ENCODE measurements at places on chromosomes 12 and 14.

DNA sequence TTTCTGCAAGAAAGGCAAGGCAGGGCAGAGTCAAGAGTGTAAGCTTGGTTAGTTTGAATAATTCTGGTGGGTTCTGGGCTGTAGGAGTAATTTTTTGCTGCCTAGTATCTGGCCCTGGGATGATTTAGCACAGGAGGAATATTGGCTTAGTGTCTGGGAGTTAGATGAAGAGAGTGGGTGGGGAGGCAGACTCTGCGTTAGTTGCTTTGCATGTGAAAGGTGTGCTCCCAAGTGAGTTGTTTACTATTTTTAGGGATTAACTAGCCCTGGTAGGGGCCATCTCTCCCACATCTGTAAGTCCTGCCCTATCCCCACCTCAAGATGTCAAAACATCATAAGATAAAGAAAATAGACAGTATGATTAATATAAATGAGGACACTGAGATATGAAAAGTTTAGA lies 249.7 kb downstream of the LRIG3 start:
- no peak for DNase-seq

DNA sequence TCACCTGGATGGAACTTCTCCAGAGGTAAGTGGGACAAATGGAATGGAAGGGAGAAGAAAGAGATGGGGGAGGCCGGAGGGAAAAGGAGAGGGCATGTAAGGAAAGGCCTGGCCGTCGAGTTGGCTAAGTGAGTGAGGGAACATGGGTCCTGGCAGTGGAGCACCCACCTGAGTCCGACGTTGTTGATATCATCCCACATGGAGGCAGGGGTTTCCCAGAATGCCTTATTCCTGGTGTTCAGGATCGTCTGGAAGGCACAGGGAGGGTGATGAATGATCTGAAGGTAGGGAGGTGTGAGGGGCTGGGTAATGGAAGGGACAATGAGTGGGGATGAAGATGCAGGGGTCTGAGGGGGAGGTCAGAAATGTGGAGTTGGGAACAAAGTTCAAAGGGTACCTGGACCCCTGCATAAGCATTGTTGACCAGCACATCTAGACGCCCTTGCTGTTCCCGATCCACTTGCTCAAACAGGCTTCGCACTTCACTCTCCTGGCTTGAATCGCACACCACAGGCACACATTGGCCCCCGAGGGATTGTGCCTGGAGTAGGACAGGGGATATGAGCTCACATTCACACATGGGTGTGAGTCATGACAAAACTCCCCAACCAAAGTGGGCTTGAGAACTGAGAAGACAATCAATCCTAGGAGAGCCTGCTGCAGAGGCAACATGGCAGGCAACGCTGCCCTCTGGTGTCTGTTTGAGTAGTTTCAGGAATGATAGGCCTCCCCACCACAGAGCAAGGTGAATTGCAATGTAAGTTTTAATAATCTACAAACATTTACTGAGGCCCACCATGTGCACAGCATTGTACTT lies 3.0 kb downstream of the DHRS1 start:
- peak; percentile 75 for DNase-seq

DNA sequence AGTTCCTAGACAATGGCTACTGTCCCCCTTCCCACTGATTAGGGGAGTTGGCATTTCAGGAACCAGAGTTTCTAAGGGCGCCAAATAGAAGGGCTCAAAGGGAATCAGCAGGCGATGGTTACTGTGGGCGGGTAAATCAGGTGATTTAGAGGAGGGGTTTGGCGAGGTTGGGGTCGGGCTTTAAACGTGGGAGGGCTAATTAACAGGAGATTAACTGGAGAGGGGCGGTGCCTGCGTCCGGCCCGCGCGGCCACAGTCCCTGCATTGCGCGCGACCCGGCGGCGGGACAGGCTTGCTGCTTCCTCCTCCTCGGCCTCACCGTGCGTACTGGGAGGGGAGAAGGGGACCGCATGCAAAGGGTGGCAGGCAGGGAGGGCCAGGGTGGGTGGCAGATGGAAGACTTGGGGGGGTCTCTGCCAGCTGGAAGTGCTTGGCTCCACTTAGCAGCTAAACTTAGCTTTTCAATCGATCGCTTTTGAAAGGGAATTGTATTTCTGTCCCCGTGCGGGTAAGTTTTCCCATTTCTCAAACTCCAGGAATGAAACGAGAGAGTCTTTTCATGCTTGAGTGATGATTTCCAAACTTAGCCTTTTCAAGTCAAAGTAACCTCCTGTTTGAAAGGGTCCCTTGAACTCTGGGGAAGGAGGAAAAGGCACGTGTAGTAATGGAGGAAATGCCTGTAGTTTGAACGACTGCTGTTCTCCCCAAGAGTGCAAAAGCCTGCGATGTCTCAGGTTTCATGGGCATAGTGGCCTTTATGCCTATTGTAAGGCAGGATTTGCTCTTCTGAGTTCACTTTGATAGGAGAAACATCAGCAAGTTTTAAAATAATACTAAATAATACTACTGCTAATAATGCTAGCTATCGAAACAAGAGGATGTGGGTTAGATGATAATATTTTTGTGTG lies at the start of gene MGST1:
Gene MGST1 (plus strand): TSS at position 255 of the 908 bp plus-strand sequence. CDS start 6,608 bp downstream, outside the sequence.
- peak; percentile 85 for DNase-seq

DNA sequence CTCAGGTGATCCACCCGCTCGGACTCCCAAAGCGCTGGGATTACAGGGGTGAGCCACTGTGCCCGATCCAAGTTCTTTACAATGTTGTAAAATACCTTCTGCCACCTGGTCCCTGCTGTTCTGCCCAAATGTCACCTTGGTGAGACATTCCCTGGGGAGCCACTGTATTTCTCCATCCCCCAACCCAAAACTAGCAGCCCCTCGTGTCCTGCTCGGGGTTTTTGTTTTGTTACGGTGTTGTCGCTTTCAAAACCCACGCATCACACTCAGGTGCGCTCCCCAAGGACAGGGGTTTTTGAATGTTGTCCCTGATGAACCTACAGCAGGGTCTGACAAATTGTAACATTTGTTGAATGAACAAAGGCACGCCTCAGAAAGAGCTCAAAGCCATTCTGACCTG lies 37.4 kb downstream of the CAMKK2 start:
- no peak for DNase-seq

DNA sequence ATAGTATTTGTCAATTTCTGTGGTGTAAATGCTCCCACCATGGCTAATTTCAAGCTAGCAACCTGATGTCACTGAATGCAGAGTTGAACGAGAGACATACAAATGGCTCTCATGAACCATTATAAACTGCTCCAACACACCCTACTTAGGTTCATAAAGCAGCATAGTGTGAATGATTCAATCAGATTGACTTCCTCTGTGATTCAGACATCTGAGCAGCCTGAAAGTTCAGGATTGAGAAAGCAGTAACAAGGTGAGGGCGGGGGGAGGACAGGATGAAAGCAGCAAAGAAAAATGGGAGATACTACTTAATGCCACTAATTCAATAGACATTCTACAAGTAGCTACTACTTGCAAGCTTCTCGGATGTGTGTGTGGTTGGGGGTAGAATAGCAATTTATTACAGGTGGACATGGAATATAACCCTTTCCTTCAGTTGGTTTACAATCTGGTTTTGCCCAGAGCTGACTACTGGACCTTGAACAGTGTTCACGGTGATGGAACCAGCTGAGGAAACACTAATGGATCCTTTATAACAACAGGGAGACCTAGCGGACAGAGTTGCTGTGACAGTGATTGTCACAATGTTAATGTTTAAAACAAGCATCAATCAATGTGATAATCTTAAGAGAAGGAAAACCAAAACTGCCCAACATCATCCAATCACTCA lies 52.5 kb upstream of the PELI2 start:
- no peak for DNase-seq

- no peak for DNase-seq
Measured at GRCh38 chr12:119369907-119370546, 35.5 kb downstream of the CCDC60 start.

DNA sequence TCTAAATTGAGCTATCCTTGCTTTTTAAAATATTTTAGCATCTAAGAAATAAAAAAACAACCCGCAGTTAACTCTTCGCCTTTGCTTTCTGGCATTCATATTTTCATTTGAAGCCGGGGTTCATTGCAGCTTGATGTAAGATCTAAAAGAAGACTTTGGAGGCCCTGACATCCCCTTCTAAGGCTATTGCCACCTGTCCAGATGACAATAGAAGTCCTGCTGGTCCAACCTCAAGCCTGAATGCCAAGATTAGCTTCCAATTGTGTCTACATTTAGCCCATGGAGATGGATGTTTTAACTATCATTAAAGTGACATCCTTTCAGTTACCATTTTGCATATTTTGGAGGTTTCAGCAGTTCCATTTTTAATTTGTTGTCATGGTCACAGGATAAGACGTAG lies 51.6 kb upstream of the ATP2A2 start:
- DNase-seq = no peak

- DNase-seq = no peak
Measured at GRCh38 chr14:91919814-91920213, 27.7 kb downstream of the FBLN5 start.

DNA sequence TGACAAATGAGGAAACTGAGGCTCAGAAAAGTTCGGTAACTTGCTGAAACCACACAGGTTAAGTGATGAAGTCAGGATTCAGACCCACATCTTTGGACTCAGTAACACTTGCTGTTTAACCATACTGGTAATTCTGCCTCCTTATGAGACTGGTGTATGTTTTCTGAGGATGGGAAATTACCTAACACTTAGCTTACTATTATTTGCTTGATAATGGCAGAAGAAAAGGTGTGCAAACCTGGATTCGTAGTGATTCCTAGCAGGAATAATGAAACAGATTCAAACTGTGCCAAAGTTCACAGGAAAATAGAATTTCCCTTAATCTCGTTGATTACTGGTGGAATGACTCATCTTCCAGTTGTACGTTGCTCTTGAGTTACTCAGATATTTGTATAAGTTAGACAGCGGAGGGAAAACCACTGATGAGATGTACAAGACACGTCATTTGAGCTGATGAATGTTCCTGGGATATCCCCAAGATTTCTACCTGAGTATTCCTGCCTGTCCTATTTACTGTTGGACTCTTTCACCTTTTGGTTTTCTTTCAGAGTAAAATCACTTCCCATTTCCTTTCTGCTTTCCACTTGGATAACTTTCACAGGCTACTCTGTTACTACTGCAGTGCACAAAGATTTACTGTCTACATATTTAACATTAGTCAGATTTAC lies 37.5 kb downstream of the PRORP start:
- DNase-seq = no peak

DNA sequence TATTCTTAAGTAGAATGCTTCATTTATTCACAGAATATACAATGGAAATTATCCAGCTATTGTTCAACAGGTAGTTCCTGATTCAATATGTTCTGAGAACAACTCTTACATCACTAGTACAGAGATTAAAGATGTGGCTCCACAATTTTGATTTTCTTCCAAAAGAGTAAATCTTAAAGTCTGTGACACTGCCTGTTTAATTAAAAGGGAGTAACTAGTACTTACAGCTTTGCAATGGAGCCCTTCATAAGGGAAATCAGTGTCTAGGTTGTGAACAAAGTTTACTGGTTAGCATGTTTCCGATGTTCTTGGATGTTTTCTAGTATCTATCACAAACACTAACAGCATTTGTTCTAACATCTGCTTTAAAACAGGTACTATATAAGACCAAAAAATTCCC lies 30.8 kb downstream of the MIA2 start:
- no peak for DNase-seq

- DNase-seq = no peak
Measured at GRCh38 chr14:74204491-74204890, 34.8 kb upstream of the VSX2 start.

- DNase-seq = no peak
Measured at GRCh38 chr12:26817183-26817591, 15.8 kb downstream of the ITPR2 start.

- DNase-seq = no peak
Measured at GRCh38 chr12:54007538-54008259, 1.1 kb upstream of the HOXC8 start.

GRCh38 chr12:95231190-95231589 lies 13.6 kb downstream of the VEZT start:
- DNase-seq = no peak

DNA sequence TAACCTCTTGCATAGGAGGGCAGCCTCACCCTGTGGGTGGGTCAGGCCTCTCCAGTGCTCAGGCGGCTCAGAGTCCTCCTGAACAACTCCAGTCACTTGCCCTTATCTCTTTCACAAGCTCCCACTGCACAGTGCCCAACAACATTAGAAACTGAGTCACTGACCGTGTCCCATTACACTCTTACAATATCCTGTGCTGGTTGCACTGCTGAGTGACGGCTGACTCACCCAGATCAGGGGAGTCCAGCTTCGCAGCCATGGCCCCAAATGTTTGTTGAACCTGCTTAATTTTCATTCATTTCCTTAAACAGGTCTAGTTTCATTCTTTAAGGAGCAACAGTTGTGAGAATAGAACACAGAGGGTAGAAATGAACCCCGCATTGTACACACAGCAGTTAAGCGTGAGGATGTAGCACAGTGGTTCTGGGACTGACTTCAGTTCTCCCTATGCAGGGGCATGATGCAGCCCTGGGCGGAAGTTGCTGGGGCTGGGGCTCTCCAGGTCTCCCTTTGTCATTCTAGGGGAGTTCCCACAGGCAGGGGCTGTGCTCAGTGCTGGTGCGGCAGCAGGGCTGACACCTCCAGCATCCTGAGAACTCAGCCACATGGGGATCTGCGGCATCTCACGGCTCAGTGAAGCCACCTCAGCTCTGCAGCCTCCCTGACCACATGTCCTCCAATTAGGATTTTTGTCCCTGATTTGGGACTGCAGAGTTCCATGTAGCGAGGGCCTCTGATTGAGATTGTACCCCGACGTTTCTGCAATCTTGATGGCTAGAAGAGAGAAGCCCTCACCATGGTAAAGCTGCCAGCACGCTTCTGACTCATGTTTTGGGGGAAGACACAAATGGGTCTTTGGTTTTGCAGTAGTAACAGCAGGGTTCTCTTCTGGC lies 16.1 kb downstream of the GPR68 start:
- DNase-seq = no peak

GRCh38 chr12:88163371-88163770 lies 21.3 kb downstream of the TMTC3 start:
- DNase-seq = no peak

DNA sequence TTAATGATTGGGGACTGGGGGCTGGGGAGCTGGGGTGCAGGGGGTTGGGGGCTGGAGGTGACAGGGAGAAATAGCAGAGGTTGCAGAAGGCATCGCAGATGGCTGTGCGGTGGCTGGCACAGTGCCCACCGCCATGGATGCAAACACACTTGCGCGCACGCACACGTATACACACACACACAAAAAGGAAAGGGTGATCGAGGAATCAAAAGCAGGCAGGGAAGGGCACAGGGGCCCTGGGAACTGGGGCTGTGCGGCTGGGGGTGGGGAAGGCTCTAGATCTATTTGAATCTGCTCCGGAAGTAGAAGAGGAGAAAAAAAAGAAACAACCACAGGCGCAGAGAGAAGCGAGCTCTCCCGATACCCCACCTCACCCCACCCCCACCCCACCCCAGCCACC lies 39.4 kb downstream of the ZFHX2 start:
- peak; percentile 91 for DNase-seq

- DNase-seq = no peak
Measured at GRCh38 chr14:95348395-95349080, 28.8 kb upstream of the CLMN start.

- peak; percentile 92 for DNase-seq
Measured at GRCh38 chr14:72142328-72142727, 210.1 kb downstream of the RGS6 start.

DNA sequence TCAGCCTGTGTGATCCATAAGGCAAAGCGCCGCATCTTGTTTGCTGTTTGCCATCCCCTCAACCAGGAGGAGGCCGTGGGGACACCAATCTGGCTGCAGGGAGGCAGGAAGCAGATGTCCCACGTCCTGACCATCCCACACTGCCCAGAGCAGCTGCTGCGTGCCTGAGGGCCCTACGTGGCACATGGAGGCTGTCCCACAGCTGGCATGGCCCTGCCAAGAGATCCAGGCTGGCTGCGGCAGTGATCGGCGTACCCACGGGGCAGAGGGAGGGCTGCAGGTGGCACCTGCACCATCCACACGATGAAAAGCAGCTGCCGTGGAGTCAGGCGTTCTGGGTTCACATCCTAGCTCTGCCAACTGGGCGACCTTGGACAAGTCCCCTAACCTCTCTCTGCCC lies 42.0 kb downstream of the NCOR2 start:
- peak; percentile 80 for DNase-seq

Measured in NCI-H524 (cell line).